ENCODE measurements at places on chromosomes 3 and 15.
A peak's percentile ranks its signal among the peaks of the same experiment; 100 is the strongest.

DNA sequence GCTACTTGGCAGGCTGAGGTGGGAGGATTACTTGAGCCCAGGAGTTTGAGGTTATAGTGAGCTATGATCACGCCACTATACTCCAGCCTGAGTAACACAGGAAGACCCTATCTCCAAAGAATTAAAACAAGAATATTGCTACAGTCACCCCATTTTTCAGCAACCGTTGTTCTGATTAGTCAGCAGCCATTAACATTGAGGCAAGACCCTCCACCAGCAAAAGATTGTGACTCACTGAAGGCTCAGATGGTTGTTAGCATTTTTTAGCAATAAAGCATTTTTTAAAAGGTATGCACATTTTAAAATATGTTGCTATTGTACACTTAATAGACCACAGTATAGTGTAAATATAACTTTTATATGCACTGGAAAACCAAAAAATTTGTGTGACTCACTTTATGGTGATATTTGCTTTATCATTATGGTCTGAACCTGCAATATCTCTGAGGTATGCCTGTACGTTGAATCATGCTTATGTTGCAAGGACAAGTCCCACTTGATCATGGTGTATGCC lies 492.6 kb downstream of the SQOR start:
- DNase-seq = no peak

DNA sequence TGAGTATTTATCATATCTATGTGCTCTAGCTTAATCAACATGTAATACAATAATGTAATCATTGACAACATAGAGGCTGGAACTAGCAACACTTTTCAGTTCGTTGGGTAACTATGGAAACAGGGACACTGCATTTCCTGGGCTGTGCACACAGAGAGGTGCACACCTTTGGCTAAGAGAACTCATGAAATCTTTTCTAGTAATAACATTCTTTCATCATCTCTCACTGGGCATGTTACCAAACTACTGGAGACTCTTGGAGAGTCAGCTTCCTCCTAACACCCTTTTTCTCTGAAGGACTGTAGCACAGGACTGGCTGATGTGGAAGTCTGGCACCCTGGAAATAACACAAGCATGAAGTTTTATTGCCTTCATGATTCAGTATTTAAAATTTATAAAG lies 135.6 kb downstream of the KCNMB2 start:
- no peak for DNase-seq

DNA sequence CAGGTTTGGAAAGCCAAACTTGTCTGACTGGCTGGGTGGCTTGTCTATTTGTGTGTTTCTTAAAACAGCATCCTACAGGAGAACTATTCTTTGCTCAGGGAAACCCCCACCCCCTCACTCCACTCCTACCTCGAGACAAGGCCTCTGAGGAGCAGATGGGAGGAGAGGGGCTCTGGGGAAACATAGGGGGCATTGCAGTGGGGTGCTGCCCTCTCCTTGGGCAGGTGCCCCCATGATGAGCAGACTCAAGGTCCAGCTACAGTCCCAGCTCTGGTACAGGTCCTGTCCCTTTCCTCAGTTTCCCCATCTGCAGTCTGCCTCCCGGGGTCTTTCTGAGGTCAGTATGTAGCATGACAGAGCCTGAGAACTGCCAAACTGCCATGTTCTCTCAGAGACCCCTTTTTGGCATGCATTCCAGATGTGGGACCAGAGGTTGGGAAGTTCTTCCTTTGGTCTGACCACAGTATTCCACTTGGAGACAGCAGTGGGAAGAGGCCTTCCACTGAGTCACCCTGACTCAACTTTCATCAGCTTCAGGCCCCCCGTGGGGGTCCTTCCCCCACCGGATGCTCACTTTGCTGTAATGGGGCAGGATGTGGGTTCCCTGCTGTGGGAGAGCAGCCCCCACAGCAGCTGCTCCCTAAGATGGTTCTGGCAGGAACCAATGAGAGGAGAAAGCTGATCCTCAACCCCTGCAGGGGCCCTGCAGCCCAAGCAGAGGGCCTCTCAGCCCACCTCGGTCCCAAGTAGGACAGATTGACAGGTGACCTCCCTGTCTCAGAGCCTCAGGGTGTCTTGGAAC lies 32.3 kb upstream of the CYP11A1 start:
- DNase-seq = peak; percentile 61

- no peak for DNase-seq
Observed at GRCh38 chr15:71800835-71801745, 9.3 kb upstream of the NR2E3 start.

DNA sequence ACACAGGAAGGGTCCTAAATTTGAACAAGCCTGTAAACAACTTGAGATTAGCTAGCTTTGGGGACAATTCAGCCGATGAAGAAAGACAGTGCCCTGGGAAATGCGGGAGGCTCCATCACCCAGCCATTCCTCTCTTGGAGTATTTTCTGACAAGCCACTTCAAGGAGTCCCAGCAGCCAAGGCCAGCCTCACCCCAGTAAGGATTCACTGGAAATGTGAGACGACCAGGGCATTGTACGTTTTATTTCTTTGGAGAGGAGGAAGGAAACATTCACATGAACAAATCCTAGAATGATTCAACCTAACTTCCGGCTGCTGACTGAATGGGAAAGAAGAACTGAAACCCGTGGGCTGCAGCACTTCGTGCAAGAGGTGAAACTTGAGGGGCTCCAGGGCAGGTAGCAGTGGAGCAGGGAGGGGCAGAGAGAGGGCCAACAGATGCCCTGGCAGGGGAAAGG lies 116.4 kb upstream of the ARHGEF3 start:
- DNase-seq = no peak

- DNase-seq = peak; percentile 55
Observed at GRCh38 chr3:46909535-46910161, 32.1 kb downstream of the PTH1R start.

GRCh38 chr3:159916052-159916451 lies 72.6 kb upstream of the IL12A start:
- DNase-seq = no peak

GRCh38 chr3:127796045-127796830 lies 26.1 kb downstream of the MGLL start:
- DNase-seq = no peak

DNA sequence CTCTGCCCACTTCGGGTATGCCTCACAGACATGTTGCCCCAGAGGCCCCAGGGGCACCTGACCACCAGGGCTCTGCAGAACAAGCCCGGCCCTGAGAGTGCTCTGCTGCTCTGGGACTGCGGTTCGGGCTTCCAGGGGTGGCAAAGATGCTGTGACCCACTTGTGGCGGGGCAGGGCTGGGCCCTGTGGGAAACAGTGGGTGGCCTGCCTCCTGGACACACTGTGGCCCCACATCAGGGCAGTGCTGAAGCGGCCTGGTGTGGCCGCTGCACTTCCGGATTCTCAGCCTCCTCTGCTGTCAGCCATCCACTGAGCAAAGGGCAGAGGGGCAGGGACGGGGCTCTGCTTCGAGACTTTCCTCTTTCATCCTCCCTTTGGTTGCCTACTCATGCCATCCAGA lies 26.5 kb upstream of the PLXND1 start:
- DNase-seq = no peak

DNA sequence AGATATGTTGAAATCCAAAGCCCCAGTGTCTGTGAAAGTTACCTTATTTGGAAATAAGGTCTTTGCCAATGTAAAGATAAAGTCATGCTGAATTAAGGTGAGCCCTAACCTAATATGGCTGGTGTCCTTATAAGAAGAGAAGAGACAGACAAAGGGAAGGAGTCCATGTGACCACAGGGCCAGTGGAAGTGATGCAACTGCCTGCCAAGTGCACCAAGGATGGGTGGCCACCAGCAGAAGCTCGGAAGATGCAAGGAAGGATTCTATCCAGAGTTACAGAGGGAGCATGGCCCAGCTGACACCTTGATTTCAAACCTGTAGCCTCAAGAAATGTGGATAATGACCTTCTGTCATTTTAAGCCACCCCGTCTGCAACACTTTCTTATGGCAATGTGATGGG lies 35.3 kb upstream of the PGPEP1L start:
- no peak for DNase-seq

- DNase-seq = no peak
Observed at GRCh38 chr3:126456766-126457388, 18.8 kb downstream of the ZXDC start.

DNA sequence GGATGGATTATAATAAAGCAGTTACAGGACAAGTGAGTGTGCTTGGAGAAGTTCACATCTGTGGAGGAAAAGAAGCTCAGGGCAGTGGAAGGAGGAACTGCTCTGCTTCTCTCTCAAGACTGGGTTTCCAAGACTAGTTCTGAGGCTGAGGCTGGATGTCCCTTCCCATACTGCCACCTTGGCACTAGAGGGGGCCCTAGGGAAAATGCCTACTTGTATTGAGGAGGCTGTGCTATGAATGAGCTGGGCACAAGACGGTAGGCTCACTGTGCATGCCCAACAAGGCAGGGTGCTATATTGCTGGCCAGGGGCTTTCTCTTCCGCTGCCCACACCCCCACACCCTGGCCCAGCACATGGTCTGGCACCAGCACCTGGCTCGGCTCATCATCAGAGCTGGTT lies 65.2 kb downstream of the SLCO2A1 start:
- no peak for DNase-seq

DNA sequence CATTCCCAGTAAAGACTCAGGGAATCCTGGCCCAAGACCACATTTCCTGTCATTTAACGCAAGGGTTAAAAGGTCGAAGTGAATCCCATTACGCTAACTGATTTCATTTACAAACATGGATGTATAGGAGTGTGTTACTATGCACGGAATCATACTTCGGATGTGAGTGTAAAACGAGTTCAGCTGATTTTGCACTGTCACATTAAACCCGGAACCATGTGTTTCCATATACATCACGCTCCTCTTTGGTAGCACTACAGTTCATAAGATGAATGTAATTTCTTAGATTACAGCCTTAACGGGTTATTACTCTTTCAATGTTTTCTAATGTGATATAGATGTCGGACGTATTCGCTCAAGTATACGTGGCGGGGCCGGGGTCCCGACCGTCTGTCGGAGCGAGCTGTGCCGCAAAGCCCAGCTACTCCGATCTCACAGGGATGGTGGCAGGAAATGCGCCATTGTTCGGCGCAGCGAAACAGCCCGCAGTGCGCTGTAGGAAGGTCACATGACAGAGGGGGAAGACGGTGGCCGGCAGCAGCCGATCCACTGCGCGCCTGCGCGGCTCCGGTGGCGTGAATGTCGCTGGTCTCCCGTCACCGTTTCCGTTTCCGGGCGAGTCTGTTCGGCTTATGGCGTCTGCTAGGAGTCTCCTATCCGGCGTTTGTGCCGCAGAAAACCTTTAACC lies 97.3 kb downstream of the NPAP1 start:
- no peak for DNase-seq

GRCh38 chr3:106341087-106341486 lies 472.3 kb upstream of the CBLB start:
- no peak for DNase-seq

- no peak for DNase-seq
Observed at GRCh38 chr3:18669374-18669773, 244.2 kb upstream of the SATB1 start.

GRCh38 chr3:37836589-37836988 lies 25.1 kb upstream of the CTDSPL start:
- DNase-seq = no peak

DNA sequence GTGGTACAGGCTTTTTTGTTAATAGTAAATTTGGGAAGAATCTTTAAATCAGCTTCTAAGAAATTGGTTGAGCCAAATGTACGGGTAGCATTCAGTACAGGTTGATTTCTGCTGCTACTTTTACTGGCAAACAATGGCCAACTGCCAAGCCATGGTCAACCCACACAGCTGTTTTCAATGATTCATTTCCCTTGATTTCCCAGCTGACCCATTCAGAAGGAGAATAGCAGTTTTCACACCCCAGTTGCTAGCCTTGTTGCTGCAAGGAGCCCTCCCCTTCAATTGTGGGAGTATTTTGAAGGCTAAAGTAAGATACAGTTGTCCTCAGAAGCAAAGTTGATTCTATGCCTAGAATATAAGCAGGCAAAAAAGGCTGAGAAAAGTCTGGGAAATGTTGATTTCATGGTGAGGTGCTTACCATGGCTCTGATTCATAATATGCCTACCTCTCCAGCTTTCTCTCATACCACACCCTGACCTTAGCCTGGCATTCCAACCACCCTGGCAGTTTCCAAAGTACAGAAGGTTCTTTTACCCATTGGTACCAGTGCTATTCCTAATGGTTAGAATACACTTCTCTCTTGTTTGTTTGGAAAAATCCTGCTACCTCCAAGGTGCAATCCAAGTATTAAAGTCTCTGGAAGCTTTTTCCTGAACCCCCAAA lies 320.3 kb upstream of the TGFBR2 start:
- DNase-seq = no peak

- no peak for DNase-seq
Observed at GRCh38 chr3:142353571-142353970, 94.3 kb downstream of the XRN1 start.

DNA sequence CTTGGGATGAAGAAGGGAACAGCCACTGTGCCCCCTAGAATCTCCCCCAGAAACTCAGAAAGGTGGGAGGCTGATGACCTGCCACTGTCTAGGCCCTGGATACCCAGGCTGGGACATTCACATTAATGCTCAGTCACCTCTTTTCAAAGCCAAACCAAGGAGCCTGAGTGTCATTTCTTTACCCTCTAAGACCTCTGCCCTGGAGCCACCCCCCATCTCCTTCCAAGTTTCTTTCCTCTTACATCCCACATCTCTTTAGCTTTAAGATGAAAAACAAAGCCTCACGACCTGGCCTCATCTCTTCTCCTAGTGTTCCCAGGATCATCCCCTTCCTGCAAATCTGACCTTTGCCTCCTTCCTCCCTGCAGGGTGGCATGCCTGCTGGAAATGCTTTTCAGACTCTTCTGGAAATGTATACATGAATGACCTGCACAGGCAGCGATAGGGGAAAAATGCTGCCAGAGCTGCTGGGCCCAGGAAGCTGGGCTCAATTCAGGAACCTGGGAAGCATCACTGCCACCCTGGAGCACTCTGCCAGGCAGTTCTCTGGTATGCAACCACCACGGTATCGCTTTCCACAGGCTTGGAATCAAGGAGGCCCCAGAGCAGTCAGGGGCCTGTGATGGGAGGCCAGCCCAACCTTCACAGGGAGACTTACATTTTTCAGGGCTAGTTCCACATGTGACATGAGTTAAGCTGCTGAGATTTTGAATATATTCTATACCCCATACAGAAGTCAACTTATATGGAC lies 67.6 kb downstream of the DAPK2 start:
- DNase-seq = no peak

GRCh38 chr15:88208396-88208795 lies 48.1 kb downstream of the NTRK3 start:
- no peak for DNase-seq

DNA sequence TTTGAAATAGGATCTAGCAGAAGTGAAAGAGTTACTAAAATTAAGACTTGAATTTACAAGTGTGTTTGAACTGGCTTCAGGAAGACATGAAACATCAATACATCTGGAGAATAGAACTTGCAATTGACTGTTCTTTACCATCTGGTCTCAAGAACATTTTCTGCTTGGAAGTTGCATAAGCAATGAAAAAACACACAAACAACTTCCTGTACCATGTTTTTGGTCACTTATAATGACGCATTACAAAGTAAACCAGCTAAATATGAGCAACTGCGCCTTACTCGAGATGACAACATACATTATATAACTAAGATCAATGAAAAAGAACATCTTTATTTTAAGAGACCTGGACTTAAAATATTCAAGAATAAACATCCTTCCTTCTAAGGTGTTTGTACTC lies 112.5 kb downstream of the TIGIT start:
- DNase-seq = no peak
